ENCODE measurements at places on chromosomes 3 and 15.

DNA sequence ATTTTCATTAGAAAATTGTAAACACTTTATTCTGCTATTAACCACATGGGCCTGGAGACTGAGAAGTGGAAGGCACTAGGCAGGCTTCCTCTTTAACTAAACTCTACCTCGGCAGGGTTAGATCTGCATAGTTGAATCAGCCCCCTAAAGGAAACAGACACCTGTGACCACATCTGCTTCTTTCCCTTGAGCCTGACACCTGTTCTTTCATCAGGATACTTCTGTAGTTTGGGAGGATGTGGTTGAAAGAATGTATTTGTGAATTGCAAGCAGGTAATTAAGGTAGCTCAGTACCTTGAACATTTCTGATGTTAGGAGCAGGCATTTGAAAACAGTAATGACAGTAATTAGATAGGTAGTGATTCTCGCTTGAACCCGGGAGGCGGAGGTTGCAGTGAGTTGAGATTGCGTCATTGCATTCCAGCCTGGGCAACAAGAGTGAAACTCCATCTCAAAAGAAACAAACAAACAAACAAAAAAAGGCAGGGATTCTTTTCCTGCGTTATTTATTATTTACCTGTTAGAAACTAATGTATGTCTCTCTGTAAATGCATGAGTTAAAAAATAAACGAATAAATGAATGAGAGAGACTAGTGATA is 468.5 kb downstream of the NLGN1 start:
- no peak for DNase-seq

- DNase-seq: no peak
Observed at GRCh38 chr3:125470671-125471070, 49.3 kb downstream of the SNX4 start.

DNA sequence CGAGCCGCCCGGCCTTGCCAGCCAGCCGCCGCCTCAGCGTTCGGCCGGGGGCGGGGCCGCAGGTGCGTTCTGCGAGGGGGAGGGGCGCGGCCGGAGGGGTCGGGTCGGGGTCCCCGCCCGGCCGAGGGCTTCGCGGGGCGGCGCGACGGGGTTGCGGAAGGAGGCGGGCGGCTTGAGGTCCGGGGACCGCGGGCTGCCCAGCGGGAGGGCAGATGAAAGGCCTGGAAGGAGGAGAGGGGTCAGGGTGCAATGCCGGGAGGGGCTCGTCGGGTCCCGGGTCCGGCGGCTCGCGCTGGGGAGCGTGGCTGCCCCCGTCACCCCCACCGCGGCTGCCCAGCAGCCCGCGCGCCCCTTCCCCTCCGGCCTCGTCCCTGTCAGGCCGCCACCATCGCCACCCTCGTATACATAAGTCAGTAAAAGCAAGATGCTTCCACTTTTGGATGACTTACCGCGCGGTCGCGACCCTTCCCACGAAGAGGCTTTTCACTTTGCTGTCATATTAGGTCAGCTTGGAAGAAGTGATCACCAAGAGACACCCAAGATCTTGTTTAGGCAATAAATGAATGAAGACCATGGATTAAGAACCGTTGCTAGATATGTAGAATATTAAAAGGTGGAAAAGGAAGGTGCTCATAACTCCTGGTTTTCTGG is 620 bp upstream of the ANP32A start:
- DNase-seq: no peak

GRCh38 chr3:183491923-183492848 is 63.3 kb downstream of the KLHL6 start:
- DNase-seq: no peak

GRCh38 chr3:195757827-195758226 is 37.0 kb downstream of the MUC20 start:
- DNase-seq: no peak

DNA sequence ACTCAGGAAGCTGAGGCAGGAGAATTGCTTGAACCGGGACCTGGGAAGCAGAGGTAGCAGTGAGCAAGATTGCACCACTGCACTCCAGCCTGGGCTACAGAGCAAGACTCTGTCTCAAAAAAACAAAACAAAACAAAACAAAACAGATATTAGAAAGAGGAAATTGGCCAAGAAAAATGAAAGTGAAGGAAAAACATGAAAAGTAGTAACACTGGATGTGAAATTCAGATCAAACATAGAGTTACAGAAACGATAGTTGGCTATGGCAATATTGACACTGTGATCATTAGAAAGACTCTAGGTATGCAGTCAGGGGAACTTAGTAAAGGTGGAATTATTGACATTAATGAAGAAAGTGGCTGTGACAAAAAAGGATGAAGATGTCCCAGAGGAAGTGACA is 13.2 kb upstream of the TIPARP start:
- no peak for DNase-seq

Data from GM03348 (cell line).